Renal cortex interstitium (tissue), 15 donors: ENCODE measurements at places on chromosomes 7 and 10.

DNA sequence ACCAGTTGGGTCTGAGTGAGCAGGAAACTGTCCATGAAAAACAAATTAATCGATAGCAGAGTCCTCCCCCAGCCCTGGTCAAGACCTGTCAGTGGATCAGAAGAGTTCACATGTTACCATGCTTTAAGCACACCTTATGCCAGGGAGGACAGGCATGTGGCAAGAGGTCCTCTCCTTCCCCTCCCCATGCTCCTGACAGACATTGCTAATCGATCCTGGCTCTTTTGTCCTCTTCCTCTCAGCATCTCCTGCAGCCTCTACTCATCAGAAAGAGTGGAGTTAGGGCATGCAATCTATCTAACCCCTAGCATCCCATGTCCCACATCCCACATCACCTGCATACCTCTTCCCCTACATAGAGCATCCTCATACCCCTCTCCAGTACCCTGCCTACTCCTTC is 117.1 kb upstream of the TCF7L2 start:
- DNase-seq: no peak

DNA sequence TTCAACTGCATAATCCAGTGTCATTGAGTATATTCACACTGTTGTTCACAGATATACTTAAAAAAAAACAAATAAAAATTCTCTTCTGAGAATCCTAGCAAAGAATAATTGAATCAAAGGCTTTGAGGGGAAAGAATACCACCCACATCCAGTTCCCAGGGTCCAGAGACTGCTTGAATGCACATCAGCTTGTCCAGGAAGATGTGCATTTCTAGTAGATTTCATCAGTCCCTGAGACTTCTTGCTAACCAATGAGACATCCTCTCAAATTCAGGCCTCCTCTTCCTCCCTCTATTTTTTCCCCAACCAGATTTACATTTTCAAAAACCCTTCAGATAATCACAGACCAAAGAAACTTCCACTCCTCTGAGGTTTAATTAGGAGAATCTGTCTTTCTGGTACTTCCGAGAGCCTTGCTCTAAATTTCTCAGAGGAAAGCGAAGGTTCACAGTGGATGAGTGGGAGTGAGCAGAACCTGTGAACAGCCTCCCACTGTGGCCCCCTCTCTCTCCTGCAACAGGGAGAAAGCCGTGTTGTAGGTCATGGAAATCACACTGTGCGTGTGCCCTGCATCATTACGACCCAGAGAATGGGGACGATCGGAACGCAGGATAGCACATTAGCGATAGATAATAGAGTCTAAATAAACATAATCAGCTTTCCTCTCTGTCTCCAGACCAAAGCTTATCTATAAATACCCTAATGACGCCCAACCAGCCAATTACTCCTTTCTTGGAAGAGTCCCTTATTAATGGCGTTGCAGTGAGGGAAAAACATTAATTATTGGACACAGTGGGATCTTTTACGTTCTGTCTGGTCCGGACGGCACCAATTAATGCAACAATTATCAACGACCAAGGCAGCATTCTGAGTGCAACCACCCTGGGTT is 212.5 kb downstream of the EMX2 start:
- DNase-seq: no peak

- DNase-seq: no peak
Observed at GRCh38 chr7:158448430-158449100, 139.1 kb downstream of the PTPRN2 start.

GRCh38 chr10:114045136-114046086 is 1.7 kb downstream of the ADRB1 start:
- DNase-seq: no peak

DNA sequence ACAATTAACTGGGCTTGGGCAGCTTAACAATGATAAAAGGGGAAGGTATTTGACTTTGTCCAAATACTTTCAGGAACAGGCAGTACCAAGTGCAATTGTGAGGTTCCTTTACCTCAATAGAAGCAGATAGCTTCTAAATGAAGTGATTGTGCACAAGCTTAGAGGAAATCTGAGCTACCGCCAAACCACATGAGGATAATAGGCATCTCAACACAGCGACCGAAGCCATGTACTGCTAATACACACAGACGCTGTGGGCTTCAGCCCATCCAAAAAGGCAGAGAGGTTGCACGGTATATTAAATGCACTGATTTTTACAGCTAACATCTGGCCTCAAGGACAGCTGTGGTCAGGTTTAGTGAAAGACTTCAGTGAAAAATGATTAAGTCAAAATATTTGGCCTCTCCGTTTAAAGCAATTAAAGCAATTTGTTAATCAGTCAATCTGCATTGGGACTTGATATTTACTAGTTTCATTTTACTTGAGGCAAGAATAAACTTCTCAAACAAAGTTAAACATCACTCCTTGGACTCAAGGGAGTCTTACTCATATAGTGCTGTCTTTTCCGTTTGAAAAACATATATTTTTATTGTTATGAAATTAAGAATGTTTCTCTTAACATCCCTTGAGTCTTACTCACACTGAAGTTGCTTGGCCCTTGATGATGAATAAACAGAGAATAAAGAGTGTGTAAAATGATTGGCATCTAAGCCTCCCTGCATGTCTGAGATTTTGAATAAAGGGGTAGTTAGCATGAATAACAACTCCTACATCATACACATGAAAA is 306.3 kb downstream of the C7orf25 start:
- no peak for DNase-seq

- no peak for DNase-seq
Observed at GRCh38 chr7:92730808-92731207, 105.6 kb downstream of the CDK6 start.

- DNase-seq: no peak
Observed at GRCh38 chr10:72344932-72345331, 9.8 kb downstream of the DNAJB12 start.

DNA sequence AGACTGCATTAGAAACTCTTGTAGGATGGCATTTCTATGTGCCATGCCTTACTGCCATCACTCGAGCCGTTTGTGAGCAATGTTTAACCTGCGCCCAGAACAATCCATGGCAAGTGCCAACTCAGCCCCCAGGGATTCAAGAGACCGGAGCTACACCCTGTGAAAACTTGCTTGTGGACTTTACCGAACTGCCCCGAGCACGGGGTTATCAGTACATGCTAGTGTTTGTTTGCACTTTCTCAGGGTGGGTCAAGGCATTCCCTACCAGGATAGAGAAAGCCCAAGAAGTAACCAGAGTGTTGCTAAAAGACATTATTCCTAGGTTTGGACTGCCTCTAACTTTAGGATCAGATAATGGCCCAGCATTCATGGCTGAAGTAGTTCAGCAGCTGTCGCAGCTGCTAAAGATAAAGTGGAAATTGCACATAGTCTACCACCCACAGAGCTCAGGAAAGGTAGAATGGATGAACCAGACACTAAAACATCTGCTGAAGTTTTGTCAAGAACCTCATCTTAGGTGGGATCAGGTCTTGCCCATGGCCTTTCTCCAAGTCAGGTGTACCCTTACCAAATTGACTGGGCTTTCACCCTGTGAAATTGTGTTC is 8.9 kb upstream of the CYREN start:
- DNase-seq: no peak

DNA sequence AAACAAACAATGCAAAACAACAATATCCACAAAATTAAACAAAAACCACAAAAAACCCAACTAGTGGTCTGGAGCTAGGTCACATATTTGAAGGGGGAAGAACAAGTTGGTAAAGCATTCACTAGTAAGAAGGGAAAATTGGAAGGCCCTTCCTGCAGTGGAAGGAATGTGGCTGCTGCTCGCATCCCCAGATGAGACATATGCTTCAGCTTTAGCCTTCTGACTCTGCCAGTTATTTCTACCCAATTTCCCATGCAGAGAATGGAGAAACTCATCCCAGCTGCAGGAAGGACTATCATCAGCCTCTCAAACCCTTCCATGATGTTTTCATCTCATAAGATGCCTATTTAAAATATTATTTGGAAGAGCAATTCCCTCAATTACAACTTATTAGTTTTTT is 176.6 kb downstream of the BMPER start:
- DNase-seq: no peak

DNA sequence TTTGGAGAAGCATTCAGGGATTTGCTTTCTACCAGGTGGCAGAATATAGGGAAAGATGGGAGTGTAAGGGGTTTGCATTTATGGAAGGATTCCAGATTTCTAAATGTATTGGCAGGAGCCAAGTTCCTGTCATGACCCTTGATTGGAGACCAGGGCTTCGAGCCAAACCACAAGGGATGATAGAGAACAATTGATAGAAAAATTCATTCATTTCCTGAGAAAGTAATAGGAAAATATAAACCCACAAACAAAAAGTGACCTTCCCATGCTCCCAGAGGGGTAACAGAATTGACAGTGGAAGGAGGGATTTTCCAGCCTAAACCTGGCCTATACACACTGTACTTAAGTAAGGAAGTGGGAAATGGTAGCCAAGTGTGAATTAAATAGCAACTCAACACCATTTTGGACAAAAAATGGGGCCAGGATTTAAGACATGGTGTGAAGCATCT is 22.4 kb upstream of the IFIT2 start:
- DNase-seq: no peak

DNA sequence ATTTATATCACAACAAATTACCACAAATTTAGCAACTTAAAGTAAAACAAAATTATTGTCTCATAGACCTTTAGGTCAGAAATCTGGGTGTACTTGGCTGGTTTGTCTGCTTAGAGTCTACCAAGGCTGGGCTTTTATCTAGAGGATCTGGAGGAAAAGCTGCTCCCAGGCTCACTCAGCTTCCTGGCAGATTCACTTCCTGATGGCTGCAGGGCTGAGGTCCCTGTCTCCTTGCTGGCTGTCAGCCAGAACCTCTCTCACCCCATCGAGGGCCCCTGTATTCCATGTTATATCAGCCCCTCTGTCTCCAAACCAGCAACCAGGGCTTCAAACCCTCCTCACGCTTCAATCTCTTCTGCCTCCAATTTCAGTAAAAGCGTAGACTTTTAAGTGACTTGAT is 734.9 kb downstream of the NRG3 start:
- no peak for DNase-seq

DNA sequence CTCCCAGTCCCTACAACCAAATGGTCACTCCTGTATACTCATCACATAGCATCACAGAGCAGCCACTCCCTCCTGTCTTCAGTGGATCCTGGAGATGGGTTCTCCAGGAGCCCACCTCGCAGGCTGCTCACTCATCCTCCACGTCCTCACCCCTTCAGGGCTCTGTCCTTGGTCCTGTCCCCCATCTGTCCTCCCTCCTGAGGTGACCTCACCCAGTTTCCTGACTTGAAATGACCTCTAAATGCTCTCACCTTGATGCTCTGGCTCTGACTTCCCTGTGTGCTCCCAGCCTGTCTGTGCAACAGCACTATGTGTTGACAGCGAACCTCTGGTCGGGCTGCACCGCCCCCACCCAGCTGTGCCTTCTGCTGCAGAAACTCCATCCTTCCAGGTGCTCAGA is 2.1 kb upstream of the PPP2R2D start:
- no peak for DNase-seq
